RPMI7951 (cell line): ENCODE measurements at places on chromosomes 2 and 18.

GRCh38 chr2:88540346-88540745 lies 86.9 kb downstream of the EIF2AK3 start:
- DNase-seq = peak; percentile 60

- no peak for DNase-seq
Observed at GRCh38 chr18:9517869-9518268, 42.6 kb downstream of the RALBP1 start.

GRCh38 chr2:8312861-8313830 lies 368.7 kb upstream of the ID2 start:
- DNase-seq = peak; percentile 91

- no peak for DNase-seq
Observed at GRCh38 chr2:181395851-181396250, 61.3 kb upstream of the ITGA4 start.

- DNase-seq = peak; percentile 86
Observed at GRCh38 chr2:38164881-38165280, 88.9 kb upstream of the CYP1B1 start.

DNA sequence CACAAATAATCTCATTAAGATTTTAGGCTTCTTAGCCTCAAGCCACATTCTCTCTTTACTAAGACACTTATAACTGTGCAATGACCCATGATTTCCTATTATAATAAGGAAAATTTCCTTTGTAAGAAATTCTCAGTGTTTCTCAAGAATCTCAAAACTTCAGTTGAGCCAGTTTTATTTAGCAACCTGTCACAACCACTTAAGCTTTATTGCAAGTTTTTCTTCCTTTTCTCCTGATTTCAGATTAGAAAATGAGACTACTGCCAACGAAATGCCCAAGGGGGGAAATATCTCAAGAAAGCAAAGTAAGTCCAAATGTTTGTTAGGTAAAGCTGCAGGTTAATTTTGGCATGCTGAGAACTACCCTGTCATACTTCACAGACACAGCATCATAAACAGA lies 178.5 kb downstream of the THADA start:
- DNase-seq = no peak

GRCh38 chr2:191699341-191699945 lies 21.5 kb downstream of the NABP1 start:
- no peak for DNase-seq

GRCh38 chr2:222837643-222838056 lies 23.2 kb upstream of the ACSL3 start:
- no peak for DNase-seq

- no peak for DNase-seq
Observed at GRCh38 chr2:188664416-188664815, 309.8 kb upstream of the COL3A1 start.

GRCh38 chr2:62660582-62661262 lies 44.8 kb upstream of the EHBP1 start:
- DNase-seq = peak; percentile 35

DNA sequence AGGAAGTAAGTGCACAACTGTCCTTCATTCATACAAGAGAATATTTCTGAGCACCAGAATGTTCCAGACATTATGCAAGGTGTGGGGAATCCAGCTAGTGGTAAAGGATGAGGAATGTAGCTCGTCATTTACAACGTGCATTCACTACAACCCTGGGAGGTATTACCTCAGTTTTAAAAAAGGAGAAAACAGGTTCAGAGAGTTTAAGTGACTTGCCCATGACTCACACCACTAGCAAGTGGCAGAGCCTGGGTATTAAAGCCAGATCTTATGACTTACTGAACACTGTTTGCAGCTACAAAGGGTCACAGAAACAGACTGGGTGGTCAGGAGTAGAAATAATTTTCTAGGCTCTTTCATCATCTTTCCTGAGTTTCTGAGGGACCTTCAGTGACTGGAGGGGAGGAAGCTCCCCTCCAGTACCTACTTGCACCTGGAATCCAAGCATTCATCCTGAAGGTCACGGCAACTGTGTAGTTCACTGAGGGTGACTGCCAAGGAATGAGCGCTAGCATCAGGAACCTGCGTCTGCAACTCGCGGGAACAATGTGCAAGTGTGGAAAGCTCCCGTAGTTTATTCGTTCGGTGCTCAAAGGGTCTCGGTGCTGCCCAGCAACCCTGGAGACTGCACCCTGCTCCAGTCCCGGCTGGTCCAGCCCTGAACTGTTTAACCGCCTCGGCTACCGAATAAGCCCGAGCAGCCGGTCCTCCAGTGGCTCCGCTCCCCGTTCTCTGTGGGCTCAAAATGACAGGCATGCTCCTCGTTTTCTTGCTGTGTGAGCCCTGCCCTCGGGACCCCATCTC lies 647 bp downstream of the CCDC121 start:
- peak; percentile 75 for DNase-seq

GRCh38 chr2:54394392-54394791 lies 61.7 kb upstream of the SPTBN1 start:
- DNase-seq = peak; percentile 53

GRCh38 chr18:57210107-57210715 lies 63.3 kb downstream of the BOD1L2 start:
- DNase-seq = peak; percentile 80

GRCh38 chr2:234249873-234250272 lies 199.4 kb downstream of the SPP2 start:
- DNase-seq = peak; percentile 98

DNA sequence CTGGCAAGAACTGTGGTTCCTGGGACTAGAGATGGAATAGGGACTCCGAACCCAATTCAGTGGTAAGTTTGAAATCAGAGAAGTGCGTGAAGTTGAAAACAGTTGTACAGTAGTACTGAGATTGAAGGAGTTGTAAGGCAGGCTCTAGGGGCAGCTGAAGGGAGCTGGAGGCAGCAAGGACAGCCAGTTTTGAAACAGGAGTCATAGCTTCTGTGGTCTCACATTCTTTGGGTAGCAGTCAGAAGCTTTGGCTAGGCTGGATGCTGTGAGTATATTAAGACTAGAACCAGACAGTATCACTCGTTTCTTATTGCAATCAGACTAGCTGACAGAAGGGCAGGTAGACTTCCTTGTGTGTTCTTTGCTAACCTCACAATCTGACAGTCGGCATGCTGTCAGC lies 64.5 kb upstream of the ADAM23 start:
- DNase-seq = peak; percentile 7

DNA sequence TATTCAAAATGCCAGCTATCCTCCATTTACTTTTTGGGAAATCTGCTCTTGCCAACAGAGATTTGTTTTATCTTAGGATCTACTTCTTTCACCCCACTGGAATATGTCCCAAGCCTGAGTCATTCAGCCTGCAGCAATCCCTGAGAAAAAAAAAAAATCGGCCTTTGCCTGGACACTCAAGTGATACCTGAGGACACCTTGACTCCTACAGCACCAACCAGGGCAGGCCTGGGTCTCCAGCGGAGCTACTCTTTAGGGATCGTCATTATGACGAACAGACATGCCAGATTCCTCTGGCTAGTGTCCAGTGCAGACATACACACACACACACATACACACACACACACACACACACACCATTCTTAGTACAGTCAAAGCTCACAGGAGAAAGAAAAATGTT lies 2.2 kb upstream of the UGT1A6 start:
- DNase-seq = peak; percentile 60
